ENCODE measurements at places on chromosomes 1 and 21.

DNA sequence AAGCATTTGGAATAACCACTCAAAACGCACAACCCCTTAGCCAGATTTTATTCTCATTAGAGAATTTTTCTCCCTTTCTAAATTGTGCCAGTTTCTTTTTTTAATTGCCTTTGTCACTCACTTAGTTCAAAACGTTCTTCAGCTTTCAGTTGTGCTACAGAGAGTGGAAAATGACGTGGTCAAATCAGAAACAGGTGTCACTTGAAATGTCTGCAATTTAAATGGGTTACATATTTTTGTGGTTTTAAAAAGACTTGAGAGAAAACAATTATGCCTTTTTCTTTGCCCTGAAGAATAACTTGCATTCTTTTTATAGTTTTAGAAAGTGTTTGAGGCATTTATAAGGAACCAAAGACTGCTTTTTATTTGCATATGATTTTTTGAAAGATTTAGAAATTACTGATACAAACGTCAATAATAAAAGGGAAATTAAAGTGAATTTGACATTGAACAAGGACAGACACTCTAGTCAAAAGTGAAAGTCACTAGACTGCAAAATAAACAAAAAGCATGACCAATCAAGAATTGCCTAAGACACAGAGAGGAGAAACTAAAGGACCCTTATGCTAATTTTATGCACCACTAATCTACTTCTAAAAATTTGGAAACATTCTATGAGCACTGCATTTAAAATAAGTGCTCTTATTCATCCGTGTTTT lies 191.0 kb downstream of the TPR start:
- DNase-seq, result no peak

- no peak for DNase-seq
These were observed 37.3 kb upstream of the ZRANB2 start for GRCh38 chr1:71118086-71118485.

DNA sequence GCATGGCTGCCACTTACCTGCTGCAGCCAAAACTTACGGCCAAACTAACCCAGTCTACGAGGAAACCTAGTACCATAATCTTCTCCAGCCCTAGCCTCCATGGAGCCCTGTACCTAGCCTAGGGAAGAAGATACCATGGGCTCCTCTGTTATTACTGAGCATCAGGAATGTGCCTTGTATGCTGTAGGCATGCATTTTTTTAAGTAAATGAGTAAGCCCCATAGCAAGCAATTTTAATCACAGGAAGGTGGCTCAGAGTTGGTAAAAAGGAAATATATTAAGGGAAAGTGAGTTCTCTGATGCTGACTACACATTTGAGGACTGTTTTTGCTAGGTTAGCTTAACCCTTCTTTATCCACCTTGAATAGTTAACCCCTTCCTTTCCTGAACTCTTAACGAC lies 21.2 kb downstream of the NFASC start:
- DNase-seq, result no peak

GRCh38 chr1:26734501-26735058 lies 38.8 kb downstream of the ARID1A start:
- no peak for DNase-seq

DNA sequence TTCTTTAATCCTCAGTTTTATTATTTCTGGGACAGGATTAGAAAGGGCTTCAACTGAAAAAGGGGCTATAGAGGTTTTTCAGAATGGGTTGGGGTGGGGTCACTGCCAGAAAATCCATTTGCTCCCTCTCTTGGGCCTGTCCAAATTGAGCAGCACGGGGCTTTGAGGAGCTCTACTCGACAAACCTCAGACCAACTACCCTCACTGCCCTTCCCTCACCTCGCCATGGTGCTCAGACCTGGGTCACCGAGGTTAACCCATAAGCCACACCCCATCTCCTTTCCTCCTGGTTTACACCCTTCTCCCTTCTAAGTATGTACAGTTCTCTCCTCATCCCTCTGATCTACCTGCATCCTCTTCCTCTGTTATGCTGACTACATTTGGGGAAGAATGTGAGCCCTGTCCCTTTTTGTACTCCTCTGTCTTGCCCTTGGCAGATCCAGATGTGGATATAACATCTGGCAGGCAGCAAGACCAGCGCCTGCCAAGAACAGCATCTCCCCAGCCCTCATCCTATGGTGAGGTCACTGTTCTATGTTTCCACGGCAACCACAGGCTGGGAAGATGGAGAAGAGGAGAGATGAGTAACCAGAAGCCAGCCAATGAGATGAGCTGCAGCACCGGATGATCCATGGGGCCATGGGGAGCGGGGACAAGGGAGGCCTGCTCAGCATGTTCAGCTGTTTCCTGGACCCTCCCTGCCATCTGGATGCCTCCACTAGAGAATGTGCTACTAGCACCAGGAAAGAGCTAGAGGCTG lies 3.7 kb upstream of the FABP3 start:
- DNase-seq, result peak; percentile 84

DNA sequence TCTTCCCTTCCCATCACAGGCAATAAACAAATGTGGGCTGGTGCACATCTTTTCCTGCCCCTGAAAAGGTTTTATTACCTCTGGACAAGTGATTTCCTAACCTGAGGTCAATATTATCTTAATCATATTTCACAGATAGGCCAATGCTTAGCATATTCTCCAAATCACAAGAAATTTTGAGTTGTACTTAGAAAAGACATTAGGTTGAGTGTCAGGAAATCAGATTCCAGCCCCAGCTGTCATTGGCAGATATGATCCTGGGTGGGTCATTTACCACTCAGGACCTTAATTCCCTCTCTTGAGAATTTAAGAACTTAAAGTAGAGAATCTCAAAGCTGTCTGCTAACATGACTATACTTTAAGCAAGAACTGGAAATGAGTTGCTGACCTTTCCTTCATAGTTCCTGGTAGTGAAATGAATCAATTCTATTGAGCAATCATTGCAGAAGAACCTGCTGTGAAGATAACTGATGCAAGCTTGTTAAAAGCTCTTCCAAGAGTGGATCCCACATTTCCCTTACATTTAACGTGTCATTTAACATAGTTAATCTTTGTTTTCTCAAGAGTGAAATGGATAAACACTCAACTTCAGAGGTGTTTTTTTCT lies 46.4 kb upstream of the CR2 start:
- DNase-seq, result no peak

GRCh38 chr1:223667484-223668182 lies 2.1 kb upstream of the CAPN8 start:
- DNase-seq, result no peak
